A172 (cell line): ENCODE measurements at places on chromosomes 1 and 21. TPM values are rescaled to one million over a fixed set of nuclear protein-coding genes. Genes with fewer than 3 reads are reported as not detected.

C1orf21 gene
- total RNA-seq: 21.2 and 26.1 TPM in 2 replicates

EBNA1BP2 gene
- 167 and 244 TPM in 2 replicates for total RNA-seq

EPHB2 gene
- 29.6 and 39.3 TPM in 2 replicates for total RNA-seq

PARS2 gene
- total RNA-seq: 4.1 and 6.7 TPM in 2 replicates

NCAM2 gene
- 1.4 and 4.8 TPM in 2 replicates for total RNA-seq

SLC35A3 gene
- total RNA-seq: 32.1 and 41.6 TPM in 2 replicates

SLC45A1 gene
- 0.74 and 4.3 TPM in 2 replicates for total RNA-seq

CFAP126 gene
- not detected in 2 replicates for total RNA-seq

- no peak for DNase-seq
These were observed 68.7 kb downstream of the KCNN3 start for GRCh38 chr1:154801234-154802011.

DNA sequence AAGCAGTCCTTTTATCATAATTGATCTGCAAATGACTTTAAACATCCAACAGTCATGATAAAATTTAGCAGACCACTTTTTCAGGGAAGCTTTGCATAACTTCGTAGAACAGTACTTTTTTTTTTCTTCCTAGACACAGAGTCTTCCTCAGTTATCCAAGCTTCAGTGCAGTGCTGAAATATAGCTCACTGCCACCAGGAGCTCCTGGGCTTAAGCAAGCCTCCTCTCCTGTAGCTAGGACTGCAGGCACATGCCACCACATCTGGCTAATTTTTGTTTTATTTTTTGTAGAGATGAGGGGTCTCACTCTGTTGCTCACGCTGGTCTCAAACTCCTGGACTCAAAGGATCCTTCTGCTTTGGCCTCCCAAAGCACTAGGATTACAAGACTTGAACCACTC is 3.8 kb downstream of the F13B start:
- no peak for DNase-seq

DNA sequence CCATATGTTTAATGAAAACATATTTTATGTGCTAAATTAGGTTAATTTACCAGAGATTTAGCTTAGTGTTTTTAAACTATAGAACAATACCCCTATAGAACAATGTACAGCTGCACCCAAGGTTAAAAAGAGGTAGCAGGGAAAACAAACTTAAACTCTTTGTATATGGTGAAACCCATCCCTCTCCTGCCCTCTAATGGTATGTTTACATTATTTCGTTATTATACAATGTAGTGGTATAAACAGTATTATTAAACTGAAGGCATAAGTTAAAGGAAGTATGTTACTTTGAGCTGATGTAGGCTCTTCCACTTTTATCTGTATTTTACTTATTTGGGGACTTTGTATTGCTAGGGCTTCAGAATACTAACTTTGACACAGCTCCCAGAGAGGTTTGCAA is 16.7 kb upstream of the ZYG11A start:
- DNase-seq: no peak

DNA sequence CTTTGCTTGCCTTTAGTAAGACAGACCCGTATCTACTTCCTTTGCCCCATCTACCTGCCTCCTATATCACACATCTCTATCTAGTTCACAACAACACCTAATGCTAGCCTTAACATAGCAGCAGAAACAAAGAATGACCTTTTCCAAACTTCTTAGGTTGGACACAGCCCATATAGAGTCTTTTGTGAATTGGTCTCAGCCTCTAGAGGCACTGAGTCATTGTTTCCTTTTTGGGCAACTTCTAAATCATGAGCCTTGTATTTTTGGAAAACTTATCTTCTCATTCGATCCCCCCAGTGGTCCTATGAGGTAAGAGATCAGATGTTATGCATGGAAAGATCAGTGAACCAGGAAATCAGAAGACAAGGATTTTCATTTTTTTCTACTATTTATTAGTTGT is 679.4 kb upstream of the USP24 start:
- no peak for DNase-seq

DNA sequence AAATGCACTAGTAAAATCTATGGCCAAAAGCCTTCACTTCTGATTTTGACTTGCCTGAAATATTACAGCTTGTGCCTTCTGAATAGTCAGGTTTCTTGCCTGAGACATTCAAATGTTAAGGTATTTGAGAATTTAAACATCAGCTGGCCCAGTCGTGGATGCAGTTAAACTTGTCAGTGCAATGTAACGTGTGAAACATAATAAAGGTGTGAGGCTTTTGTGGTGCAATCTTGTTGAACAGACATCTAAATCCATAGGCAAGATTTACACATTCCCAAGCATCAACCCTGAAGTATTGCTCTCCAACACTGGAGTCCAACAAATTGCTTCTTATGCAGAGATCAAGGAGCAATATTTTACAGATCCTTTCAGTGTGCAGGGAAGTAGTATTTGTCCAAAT is 4.4 kb downstream of the CCN1 start:
- DNase-seq: no peak

DNA sequence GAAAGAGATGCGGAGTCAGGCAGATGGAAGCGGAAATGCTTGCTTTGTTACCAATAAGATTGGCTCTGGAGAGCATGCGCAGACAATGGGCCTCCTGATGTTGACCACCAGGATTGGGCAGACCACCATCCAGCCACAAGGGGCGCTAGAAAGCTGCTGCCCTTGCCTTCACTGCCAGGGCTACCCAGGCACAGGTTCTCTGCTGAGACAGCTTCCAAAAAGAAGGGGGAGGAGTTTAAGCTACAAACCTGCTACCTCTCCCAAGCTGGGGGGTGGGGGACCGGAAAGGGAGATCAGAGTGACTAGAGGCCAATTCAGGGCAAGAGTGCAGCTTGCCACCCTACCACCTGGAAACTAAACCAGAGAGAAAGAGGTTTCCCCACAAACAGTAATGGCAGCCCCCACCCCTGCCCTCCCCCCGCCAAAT is 369.7 kb downstream of the RRAGC start:
- peak; percentile 3 for DNase-seq

GRCh38 chr1:179340918-179341317 is 24.9 kb upstream of the AXDND1 start:
- no peak for DNase-seq

GRCh38 chr1:206470692-206471414 is 577 bp downstream of the IKBKE start:
- DNase-seq: peak; percentile 75

GRCh38 chr1:155481741-155482241 is 80.8 kb downstream of the ASH1L start:
- no peak for DNase-seq

- no peak for DNase-seq
These were observed 121.9 kb downstream of the NRIP1 start for GRCh38 chr21:14942801-14943490.

DNA sequence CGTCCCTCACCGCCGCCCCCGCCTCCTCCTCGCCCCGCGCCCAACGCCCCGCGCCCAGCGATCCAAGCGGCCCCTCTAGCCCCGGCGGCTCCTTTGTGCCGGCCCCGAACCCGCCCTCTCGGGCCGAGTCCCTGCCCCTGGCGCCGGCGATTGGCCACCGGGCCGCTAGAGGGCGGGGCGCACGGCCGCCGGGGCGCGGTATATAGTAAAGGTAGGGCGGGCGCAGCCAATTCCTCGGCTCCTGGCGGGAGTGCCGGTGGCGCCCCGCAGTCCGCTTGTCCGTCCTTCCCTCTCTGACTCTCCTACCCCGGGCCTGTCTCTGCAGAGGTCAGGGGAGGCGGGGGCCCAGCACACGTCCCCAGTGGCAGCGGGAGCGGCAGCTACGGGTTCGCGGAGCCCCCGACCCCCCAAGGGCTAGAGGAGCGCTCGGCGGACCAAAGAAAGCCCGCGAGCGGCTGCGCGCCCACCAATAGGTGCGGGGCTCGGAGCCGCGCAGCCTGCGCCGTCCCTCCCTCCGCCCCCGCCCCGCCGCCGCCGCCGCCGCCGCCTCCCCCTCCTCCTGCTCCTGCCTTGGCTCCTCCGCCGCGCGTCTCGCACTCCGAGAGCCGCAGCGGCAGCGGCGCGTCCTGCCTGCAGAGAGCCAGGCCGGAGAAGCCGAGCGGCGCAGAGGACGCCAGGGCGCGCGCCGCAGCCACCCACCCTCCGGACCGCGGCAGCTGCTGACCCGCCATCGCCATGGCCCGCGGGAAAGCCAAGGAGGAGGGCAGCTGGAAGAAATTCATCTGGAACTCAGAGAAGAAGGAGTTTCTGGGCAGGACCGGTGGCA is at the start of gene ATP1B1:
TSS of gene ATP1B1 (plus strand) at position 596 of the 826 bp plus-strand sequence. CDS start at position 736, 140 bp downstream.
- DNase-seq: peak; percentile 89

GRCh38 chr21:42460391-42461184 is 35.4 kb downstream of the RSPH1 start:
- DNase-seq: no peak

GRCh38 chr1:162885265-162885664 is 24.3 kb upstream of the CCDC190 start:
- no peak for DNase-seq

GRCh38 chr1:246095443-246095842 is 411.6 kb downstream of the SMYD3 start:
- DNase-seq: no peak

GRCh38 chr1:182957902-182958395 is 5.0 kb upstream of the SHCBP1L start:
- DNase-seq: no peak

DNA sequence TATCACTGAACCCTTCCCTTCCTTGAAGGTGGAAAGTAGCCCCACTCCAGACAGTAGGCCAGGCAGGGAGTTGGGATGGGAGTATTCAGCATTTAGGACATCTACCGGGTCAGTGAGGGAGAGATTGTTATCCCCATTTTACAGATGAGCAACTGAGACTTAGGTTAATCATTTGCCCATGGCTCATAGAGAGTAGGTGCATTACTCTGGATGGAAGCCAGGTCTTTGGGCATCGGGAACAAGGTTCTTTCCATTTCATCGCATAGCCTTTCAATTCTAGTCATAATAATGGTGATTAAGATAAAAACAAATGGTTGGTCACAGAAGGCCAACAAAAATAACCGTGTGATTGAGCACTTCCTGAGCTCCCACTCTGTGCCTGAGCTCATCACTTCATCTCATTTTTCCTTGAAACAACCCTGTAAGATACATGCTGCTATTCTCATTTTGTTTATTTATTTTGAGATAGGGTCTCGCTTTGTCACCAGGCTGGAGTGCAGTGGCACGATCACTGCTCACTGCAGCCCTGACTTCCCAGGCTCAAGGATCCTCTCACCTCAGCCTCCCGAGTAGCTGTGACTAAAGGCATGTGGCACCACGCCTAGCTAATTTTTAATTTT is 64.8 kb downstream of the NAV1 start:
- DNase-seq: peak; percentile 90
